ENCODE measurements at places on chromosomes 2 and 18.

DNA sequence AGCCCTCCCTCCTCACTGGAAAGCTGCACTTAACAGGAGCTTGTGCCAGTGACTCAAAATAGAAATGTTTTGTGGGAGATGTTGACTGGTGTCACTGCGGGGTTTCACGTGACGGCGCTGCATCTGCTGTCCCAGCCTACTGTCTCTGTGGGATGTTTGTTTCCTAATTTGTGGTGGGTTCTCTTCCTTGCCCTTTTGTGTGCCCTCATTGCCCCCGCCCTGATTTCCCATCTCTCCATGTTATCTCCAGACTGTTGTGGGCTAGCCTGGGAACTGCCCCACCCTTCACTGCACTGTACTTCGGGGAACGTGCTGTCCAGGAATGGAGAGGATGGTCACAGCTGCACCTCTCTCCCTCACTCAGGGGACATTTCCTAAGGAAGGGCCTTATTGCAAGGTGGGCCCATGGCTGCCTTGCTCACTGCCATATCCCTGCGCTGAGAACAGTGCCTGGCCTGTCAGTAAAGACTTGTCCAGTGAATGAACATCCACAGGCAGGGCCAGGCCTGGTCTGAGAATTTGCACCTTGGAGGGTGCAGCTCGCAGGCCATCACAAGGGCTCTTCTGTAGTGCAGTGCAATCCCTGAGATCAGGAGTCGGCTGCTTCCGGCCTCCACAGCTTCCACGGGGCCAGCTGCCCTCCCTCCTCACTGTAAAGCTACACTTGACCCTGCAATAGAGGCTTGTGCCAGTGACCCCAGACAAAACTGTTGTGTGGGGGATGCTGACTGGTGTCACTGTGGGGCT, 18.1 kb downstream of the ZAP70 start:
- no peaks in the 10 kb centered on the region for H3K27me3 ChIP-seq
- H3K36me3 ChIP-seq: peaks cover 66% of the 10 kb centered on the region
- H3K4me1 ChIP-seq: peaks cover 38% of the 10 kb centered on the region

DNA sequence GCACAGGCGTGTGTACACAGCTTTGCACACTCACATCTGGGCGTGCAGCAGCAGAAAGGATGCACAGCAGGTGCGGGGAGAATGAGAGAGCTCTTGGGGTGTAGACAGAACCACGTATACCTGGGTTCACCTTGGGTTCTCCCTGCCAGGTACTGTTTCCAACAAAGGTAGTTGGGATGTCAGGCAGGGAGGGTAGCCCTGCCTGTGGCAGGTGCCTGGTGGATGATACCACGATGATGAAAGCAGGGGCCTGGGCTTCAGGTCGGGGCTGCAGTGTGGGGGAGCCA, 6.5 kb upstream of the ARID5A start:
- no peak overlapping the region for H3K27ac ChIP-seq
- no peak overlapping the region for H3K4me3 ChIP-seq
- H3K27me3 ChIP-seq: no peaks in the 10 kb centered on the region
- DNase-seq: no peak
- peaks cover 47% of the 10 kb centered on the region for H3K4me1 ChIP-seq

DNA sequence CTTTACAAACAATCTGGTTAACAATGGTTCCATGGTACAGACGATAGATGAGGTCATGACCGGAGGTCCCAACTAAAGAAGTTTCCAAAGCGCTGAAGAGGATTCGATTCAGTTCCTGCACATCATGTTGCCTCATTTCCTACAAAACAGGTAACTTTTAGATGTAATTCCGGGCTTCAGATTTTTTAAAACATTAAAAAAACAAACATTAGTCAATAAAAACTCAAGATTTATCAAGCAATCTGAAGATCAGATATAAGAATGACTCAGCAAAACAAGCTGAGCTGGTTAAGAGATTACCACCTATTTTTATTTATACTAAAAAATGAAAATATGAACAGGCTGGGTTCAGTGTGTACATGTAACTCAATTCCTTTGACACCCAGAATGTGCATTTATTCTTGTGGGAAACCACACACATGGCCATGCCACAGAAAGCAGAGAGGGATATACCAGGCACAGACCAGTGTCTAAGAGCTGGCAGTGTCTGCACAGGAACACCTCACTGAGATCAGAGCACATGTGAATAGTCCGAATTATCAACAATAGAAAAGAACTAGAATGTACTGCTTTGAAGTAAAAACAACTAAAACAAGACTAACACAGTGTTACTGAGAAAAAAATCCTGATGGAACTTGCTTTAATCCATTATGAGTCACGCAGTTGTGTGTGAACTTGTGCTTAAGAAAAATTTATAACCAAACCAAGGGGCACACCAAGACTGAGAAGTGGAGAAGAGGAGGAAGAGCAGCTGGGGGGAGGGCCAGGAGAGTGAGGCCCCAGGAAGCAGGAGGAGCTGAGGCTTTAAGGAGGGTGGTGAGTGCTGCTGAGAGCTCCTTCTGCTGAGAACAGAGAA, 9.5 kb downstream of the USP40 start:
- DNase-seq: no peak
- H3K4me3 ChIP-seq: no peak overlapping the region

DNA sequence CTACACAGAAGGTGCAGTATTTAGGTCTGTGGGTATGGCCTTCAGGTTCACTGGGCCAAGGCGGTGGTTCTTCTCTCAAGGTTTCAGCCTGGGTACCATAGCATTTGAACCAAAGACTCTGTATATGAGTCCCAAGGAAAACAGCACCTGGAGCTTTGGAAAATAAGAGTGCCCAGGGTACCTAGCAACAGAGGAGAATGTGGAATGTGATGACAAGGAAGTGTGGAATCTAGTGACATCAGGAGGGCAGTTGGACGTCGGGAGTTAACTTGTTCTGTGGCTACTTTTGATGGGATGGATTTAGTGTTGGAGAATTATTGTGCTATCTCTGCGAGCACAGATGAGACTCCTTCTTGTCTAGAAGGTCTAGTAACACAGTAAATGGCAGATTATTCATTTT, 201.2 kb downstream of the NOL4 start:
- H3K4me3 ChIP-seq: no peak overlapping the region
- no peaks in the 10 kb centered on the region for H3K36me3 ChIP-seq
- H3K4me1 ChIP-seq: no peaks in the 10 kb centered on the region
- H3K27me3 ChIP-seq: no peaks in the 10 kb centered on the region
- no peak for DNase-seq
- H3K27ac ChIP-seq: no peak overlapping the region

GRCh38 chr2:151827564-151828142, 568 bp downstream of the ARL5A start:
- no peak for DNase-seq
- no peaks in the 10 kb centered on the region for H3K27me3 ChIP-seq
- H3K36me3 ChIP-seq: no peaks in the 10 kb centered on the region
- peak overlapping the region; percentile 63 for H3K4me3 ChIP-seq

GRCh38 chr18:297936-298335, 30.1 kb upstream of the THOC1 start:
- no peaks in the 10 kb centered on the region for H3K4me1 ChIP-seq
- no peak overlapping the region for H3K27ac ChIP-seq

GRCh38 chr2:198490748-198491147, 686.4 kb downstream of the PLCL1 start:
- no peak overlapping the region for H3K27ac ChIP-seq
- H3K27me3 ChIP-seq: no peaks in the 10 kb centered on the region
- no peaks in the 10 kb centered on the region for H3K36me3 ChIP-seq
- H3K4me1 ChIP-seq: no peaks in the 10 kb centered on the region
- H3K4me3 ChIP-seq: no peak overlapping the region
- no peak for DNase-seq

GRCh38 chr2:203594541-203594940, 59.4 kb upstream of the RAPH1 start:
- no peaks in the 10 kb centered on the region for H3K27me3 ChIP-seq
- H3K4me3 ChIP-seq: no peak overlapping the region
- DNase-seq: no peak
- H3K4me1 ChIP-seq: no peaks in the 10 kb centered on the region

- no peak overlapping the region for H3K27ac ChIP-seq
- H3K4me3 ChIP-seq: no peak overlapping the region
- H3K27me3 ChIP-seq: no peaks in the 10 kb centered on the region
- no peaks in the 10 kb centered on the region for H3K4me1 ChIP-seq
These were observed 116.6 kb downstream of the PTPRM start for GRCh38 chr18:7683753-7684152.

DNA sequence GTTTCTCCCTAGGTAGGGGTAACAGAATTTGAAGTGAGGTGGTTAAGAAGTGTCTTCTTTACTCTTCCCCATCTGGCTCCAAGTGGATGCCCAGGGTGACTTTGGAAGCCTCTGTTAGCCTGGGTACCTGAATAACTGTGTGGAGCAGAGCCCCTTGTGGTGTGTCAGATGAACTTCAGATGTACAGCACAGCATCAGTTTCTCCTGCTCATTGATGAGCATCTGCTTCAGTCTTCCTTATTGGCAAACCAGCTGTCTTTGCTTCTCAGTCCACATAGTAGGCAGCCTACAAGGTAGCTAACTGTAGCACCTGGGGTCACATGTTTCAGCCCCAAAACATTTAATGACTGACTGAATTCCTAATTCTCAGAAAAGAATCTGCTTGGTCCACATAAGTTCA, 56.2 kb upstream of the ATP8B1 start:
- H3K36me3 ChIP-seq: no peaks in the 10 kb centered on the region
- no peak overlapping the region for H3K4me3 ChIP-seq
- no peak for DNase-seq

DNA sequence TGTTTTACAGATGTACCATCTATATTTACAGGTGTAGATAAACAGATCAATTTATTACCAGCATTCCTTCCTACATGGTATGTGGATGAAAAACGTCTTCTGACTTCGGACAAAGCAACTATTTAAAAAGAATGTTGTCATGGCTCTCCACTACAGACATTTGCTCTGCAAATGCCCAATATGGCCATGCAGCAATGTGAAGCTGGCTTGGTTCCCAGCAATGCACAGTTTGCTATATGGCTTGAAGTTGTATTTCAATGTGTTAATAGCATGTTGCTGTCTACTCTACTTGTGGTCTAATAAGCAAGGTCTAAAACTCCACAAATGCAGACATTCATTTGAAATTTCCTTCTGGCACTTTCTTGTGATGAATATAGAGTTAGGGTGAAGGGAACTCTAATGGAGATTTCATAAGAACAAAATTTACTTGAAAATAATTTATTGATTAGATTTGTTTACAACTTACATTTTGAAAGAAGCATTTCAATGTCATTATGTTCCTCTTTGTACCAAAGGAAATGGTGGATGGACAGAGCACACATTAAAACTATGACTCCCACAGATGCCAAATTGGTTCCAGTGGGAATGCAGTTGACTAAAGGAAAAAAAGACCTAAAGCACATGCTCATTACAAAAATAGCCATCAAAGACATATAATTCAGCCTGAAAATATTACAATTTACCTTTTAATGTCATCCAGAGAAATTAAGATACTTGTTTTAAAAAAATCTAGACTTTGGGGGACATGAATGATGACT, 234.0 kb downstream of the DYM start:
- no peaks in the 10 kb centered on the region for H3K36me3 ChIP-seq
- no peak for DNase-seq
- peaks cover 12% of the 10 kb centered on the region for H3K4me1 ChIP-seq
- H3K27me3 ChIP-seq: no peaks in the 10 kb centered on the region
- H3K27ac ChIP-seq: no peak overlapping the region

GRCh38 chr2:222485367-222486211, 61.2 kb downstream of the SGPP2 start:
- no peak for DNase-seq
- no peaks in the 10 kb centered on the region for H3K4me1 ChIP-seq
- no peak overlapping the region for H3K27ac ChIP-seq
- H3K27me3 ChIP-seq: no peaks in the 10 kb centered on the region

GRCh38 chr18:36296650-36297416, 680 bp upstream of the FHOD3 start:
- H3K27me3 ChIP-seq: peaks cover 33% of the 10 kb centered on the region
- no peak overlapping the region for H3K27ac ChIP-seq
- no peak overlapping the region for H3K4me3 ChIP-seq
- no peaks in the 10 kb centered on the region for H3K4me1 ChIP-seq

GRCh38 chr2:28633204-28633603, 118.4 kb upstream of the PPP1CB start:
- no peaks in the 10 kb centered on the region for H3K27me3 ChIP-seq
- peaks cover 5% of the 10 kb centered on the region for H3K4me1 ChIP-seq
- no peak for DNase-seq
- H3K4me3 ChIP-seq: no peak overlapping the region
- H3K36me3 ChIP-seq: no peaks in the 10 kb centered on the region

DNA sequence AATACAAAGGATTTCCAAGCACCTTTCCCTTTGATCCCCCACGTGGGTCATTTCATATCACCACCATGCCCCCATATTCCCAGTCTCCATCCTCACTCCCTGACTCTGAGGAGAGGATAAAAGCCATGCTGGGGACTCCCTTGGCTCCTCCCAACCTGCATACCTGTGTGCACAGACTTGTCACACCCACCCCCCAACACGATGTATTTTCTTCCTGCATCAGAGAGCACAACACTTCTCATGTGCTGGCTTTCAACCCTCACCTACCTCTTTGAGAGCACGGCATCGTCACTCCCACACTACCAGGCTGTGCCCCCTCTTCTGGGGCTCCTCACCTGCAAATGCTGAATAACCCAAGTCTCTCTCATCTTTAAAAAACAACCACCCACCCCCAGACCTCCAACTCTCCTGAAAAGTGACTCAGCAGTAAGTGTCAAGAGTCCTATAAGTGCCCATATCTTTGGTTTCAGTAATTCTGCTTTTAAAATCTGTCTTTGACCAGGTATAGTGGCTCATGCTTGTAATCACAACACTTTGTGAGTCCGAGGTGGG, 53.1 kb downstream of the AP1S3 start:
- no peak for DNase-seq
- no peak overlapping the region for H3K4me3 ChIP-seq
- H3K4me1 ChIP-seq: no peaks in the 10 kb centered on the region
- no peaks in the 10 kb centered on the region for H3K27me3 ChIP-seq

- H3K4me1 ChIP-seq: no peaks in the 10 kb centered on the region
- no peak overlapping the region for H3K27ac ChIP-seq
- DNase-seq: no peak
- H3K27me3 ChIP-seq: no peaks in the 10 kb centered on the region
These were observed 181.4 kb downstream of the BARD1 start for GRCh38 chr2:214628091-214628490.

DNA sequence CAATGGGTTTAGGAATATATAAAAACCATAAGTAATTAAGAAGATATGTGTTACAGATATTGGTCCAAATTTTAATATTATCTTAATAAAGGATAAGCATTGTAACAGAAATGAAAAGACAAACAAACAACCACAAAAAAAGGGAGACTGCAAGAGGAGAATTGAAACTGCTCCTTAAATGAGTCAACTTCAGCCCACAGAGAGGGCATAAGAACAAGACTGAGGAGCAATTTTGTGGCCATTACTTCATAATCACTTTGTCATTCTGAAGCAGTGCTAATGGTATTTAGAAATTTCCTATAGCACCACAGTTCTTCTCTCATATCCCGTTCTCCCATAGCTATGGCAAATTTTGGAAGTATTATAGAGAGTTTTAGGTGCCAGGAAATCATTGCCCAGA, 193.2 kb upstream of the HNMT start:
- H3K27me3 ChIP-seq: no peaks in the 10 kb centered on the region
- no peak overlapping the region for H3K27ac ChIP-seq
- H3K4me3 ChIP-seq: no peak overlapping the region
- H3K36me3 ChIP-seq: no peaks in the 10 kb centered on the region
- DNase-seq: no peak
